ENCODE measurements at places on chromosomes 2 and 18.
A peak's percentile ranks its signal among the peaks of the same experiment; 100 is the strongest.

DNA sequence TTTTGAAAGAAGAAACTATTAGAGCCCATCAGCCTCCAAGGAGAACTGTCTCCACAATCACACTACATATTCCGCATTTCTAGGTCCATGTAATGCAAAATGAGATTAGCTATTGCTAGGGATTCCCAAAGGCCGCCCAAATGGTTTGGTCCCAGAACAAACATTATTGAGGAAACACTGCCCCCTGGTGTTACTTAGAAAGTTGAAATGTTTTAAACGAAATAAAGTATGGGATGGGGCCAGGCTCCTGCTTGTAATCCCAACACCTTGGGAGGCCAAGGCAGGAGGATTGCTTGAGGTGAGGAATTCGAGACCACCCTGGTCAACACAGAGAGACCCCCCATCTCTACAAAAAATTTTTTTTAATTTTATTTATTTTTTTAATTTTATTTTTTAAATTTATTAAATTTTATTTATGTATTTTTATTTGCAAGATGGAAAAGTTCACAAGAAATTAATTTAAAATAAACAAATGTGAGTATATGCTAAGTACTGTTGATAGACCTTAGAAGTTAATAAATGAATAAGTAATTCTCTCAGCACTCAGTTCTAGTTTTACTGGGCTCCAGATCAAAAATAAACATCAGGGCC, 5.5 kb downstream of the NHEJ1 start:
- DNase-seq, result peak; percentile 72

DNA sequence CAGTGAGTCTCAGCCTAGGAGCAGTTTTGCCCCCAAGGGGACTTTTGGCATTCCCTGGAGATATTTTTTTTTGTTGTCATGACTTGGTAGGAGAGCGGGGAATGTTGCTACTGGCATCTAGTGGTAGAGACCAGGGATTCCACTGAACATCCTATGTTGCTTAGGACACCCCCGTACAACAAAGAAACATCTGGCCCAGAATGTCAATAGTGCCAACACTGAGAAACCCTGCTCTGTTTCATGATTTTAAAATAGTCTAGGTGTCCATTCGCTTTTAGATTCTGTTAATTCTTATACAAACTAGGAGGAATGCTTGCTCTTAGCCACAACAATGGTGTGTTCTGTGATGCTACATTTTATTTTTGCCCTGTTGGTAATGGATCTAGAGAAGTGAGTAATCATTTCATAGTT, 225.8 kb upstream of the SIX3 start:
- DNase-seq, result no peak

- DNase-seq, result no peak
Measured at GRCh38 chr2:239464166-239465016, 63.6 kb upstream of the HDAC4 start.

DNA sequence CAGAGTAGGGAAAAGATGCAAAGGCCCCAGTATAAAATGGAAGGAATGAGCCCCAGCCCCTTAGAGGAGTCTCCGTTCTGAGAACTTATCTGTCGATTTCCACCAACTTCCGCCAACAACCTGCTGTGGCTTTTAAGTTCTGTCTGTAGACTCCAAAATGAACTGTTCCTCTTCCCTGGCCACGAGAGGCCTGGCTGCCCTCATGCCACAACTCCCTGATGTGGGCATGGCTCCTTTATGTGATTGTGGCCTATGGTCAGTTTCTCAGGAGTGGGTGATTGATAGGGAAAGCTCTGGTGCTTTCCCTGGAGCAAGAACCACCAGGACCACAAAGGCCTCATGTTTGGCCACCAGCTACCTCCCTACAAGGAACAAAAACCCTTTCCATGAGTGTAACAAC, 18.8 kb upstream of the CD207 start:
- no peak for DNase-seq

DNA sequence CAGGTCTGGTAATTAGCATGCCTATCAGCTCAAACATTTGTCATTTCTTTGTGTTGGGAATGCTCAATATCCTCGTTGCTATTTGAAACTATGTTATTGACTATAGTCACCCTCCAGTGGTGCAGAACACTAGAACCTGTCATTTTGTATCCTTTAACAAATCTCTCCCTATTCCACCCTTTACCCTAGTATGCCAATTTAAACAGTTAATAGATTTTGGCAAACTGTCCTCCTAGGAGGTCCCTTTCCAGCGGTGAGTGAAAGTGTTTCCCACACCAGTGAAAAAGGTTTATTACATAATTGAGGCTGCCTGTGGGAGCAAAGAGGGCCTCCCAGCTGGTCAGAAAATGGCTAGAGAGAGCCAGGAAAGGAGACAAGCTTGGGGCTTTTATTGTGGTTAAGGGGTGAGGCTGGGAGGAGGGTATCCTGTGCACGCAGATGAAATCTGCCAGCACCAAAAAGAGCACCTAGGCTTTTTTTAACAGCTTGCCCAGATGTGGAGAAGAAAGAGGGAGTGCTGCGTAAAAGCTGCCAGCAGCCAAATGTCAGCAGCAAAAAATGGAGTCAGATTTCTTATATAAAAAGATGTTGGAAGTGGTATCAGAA, 1.8 kb upstream of the DRC1 start:
- peak; percentile 81 for DNase-seq

GRCh38 chr18:75353357-75353756, 74.1 kb downstream of the SMIM21 start:
- no peak for DNase-seq

GRCh38 chr2:124879640-124880039, 854.6 kb downstream of the CNTNAP5 start:
- DNase-seq, result no peak

GRCh38 chr2:624096-624495, 53.1 kb downstream of the TMEM18 start:
- DNase-seq, result no peak

- DNase-seq, result peak; percentile 5
Measured at GRCh38 chr2:20189299-20189931, 35.5 kb downstream of the SDC1 start.

GRCh38 chr2:26148501-26148900, 24.4 kb upstream of the GAREM2 start:
- no peak for DNase-seq

DNA sequence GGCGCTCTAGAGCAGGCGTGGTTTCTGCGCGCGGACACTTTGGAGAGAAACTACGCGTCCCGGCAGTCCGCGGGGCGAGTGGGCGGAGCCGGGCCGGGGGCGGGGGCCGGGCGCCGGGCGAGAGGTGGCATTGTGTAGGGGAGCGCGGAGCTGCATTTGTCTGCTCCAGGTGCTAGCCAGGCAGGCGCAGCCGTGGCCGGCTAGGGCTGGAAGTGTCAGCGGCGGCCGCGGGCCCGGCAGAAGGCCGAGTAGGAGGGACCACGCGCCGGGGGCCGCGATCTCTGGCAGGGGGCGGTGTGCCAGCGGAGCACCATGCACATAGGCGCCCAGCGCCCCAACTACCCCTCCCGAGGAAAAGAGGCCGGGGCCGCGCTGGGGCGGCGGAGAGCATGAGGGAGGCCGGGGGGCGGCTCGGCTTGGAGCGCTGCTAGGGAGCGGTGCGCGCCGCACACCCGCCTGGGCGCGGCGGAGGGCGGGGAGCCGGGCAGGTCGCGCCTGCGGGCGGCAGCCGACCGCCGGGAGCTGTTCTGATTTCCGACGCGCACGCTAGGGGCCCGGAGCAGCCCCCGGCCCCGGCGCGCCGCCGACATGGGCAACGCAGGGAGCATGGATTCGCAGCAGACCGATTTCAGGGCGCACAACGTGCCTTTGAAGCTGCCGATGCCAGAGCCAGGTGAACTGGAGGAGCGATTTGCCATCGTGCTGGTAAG, at the start of gene FMNL2:
FMNL2 (plus strand) TSS at position 159 of the 710 bp plus-strand sequence.
- DNase-seq, result peak; percentile 77

GRCh38 chr2:28129955-28130695, 239.6 kb downstream of the BABAM2 start:
- peak; percentile 17 for DNase-seq

DNA sequence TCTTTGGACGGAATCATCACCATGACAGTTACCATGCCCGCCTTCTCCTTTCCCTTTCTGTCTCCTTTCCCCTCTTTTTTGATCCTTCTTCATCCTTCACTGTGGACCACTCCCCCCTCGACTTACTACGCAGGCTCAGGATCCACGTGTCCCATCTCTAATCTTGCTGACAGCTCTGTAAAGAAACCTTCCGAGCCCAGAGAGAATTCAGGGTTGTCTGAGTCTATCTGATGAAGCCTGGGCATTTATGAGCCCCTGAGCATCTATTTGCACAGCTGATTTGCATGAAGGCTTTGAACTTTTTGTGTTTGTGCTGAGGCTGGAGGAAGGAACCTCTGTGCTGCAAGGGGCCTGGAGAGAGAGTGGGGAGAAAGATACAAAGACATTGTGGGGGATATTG, 50.7 kb downstream of the CIB4 start:
- DNase-seq, result no peak

- DNase-seq, result no peak
Measured at GRCh38 chr2:95113464-95113863, 8.1 kb downstream of the MRPS5 start.

- peak; percentile 23 for DNase-seq
Measured at GRCh38 chr2:170360546-170361089, 182.7 kb downstream of the MYO3B start.

GRCh38 chr18:8277270-8277669, 332.0 kb upstream of the RAB12 start:
- DNase-seq, result no peak

DNA sequence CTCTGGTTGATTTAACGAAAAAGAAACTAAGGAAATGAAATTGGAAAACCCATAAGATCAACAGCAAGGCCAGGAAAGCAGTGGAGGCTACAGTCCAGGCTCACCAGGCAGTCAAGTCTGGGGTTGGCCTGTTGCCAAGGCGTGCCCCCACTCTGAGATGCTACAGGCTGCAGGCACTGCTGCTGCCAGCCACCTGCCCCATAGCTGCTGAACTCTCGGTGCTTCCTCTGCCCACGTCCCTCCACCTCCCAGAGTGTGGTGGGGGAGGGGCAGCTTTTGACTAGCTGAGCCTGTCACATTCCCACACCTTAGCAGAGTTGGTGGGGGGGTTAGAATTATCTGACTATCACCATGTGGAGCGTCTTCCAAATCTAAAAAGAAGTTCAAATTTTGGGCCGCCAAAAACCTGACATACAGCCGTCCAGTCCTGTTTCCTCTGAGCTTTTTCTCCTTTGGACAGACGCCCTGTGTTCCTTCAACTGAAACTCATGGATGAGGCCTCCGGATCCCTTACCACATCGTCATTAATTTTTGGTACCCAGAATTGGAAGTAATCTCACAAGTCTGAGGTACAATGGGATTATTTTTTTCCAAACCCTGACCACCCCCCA, 3.9 kb upstream of the SH3RF3 start:
- DNase-seq, result peak; percentile 26

GRCh38 chr2:23418461-23418911, 33.5 kb downstream of the KLHL29 start:
- DNase-seq, result no peak

DNA sequence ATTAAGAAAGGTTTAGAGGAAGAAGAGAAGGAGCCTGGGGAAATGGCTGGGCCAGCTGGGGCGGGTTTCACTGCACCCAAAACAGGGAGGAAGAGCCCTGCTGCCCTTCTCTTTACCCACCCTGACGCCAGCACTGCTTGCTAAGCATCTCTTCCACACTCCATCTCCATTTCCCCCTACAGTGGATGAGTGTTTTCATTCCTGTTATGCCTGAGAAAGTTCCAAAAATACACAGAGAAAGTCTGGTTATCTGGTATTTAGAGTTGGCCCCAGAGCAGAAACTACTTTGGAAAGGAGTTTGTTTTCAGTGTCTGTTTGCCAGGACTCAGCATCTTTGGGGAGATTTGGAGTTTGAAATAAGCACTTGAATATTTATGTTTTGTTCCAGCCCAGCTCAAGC, 451.0 kb downstream of the SLC4A3 start:
- DNase-seq, result peak; percentile 38

- no peak for DNase-seq
Measured at GRCh38 chr2:118593257-118593656, 254.2 kb downstream of the EN1 start.

DNA sequence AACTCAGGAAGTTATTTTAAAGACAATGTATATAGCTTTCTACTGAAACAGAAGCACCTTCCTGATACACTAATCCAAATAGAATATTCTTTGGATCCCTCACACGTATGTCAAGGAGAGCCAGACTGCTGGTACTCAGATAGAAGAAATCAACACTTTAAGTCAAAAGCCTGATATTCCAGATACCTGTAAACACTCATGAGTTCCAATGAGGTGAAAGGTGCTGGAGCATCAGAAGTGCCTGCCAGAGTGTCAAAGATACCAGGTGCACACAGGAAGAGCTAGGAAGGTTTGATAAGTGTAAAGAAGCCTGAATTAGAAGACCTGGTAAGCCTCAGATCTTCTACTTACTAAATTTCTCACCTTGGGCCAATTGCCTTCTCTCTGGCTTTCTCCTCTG, 226.3 kb upstream of the SP5 start:
- no peak for DNase-seq

DNA sequence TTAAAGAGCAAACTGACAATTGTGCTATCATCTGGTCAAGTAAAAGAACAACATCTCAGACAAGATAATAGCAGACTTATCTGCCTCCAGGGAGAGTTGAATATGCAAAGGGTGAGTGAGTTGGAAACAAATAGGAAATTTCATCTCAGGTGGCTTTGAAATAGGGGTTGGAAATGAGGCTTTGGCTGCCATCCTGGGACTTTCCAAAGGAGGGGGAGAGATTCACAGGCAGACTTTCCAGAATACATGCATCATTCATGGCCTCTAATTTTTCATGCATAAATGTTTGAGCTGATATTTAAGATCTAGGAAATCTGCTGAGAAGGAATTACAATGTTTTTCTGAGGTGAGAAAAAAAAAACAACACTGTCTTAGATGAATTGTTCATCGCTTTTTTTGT, 300.5 kb downstream of the ALK start:
- no peak for DNase-seq
